Pulmonary artery endothelial cell (primary cell): ENCODE measurements at places on chromosomes 12 and 14. TPM values are rescaled to one million over a fixed set of nuclear protein-coding genes. Genes with fewer than 3 reads are reported as not detected.

TSHR gene
- not detected in 2 replicates for total RNA-seq

AKAP6 gene
- 0.18 and 0.26 TPM in 2 replicates for total RNA-seq

DNA sequence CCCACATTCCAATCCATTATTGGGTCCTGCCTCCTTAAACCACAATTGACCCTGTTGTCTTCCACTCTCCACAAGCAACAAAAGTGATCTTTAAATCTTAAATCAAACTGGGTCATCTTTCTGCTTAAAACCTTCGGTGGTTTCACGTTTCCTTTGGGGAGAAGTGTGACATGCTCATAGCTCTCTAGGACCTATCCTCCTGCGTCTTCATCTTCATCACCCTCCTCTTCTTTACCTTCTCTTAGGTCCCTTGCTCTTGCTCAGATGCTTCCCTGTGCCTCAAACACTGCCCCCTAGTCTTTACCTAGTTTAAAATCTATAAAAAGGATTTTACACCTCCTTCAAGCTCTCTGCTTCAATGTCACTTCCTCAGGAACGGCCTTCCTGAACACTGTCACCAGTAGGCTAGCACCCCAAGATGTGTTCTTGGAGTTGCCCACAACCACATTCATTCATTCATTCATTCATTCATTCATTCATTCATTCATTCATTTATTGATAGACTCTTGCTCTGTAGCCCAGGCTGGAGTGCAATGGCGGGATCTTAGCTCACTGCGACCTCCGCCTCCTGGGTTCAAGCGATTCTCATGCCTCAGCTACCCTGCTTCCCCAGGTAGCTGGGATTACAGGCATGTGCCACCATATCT is 46.8 kb downstream of the GALNT4 start:
- no peak for DNase-seq

DNA sequence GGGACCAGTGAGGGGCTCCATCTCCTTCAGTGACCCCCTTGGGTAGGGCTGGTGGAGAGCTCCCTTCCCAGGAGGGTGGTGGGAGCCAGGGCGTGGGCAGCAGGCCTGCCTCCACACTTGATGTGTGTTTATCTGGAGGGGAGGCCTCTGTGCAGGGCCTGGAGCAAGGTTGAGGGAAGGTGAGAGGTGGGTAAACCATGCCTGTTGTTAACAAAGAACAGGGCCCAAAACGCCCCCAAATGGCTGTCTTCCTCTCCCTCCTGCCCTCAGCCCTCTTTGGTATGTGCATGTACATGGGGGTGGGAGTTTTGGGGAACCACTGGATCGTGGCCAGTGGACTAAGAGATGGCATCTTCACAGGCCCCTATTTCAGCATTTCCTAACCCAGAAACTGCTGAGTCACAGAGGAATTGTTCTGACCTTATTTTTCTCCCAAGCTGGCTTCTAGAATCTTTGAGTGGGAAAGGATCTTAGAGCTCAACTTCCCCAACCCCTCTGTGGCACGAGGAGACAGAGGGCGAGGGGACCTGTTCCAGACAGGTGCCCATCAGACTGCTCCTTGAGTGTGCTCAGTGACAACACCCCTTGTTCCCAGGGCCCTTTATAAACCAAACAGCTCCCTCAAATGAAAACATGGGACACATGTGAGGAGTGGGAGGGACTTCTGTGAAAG is 3.6 kb downstream of the SLC48A1 start:
- no peak for DNase-seq

- no peak for DNase-seq
Observed at GRCh38 chr14:98700748-98701147, 571.2 kb downstream of the BCL11B start.

- no peak for DNase-seq
Observed at GRCh38 chr12:93167841-93168492, 209.8 kb upstream of the NUDT4 start.

NXPH4 gene
- 0.13 and 0.28 TPM in 2 replicates for total RNA-seq

CD4 gene
- total RNA-seq, result 0.07 TPM in 1 of 2 replicates, not detected in the other

SERPINA12 gene
- total RNA-seq, result not detected in 2 replicates

- DNase-seq, result no peak
Observed at GRCh38 chr14:22752422-22752821, 14.1 kb upstream of the OXA1L start.

PLEKHG7 gene
- 0.07 TPM in 1 of 2 replicates, not detected in the other for total RNA-seq

GRCh38 chr12:11693601-11694000 is 44.1 kb downstream of the ETV6 start:
- no peak for DNase-seq
